ENCODE measurements at places on chromosomes 3 and 15.

DNA sequence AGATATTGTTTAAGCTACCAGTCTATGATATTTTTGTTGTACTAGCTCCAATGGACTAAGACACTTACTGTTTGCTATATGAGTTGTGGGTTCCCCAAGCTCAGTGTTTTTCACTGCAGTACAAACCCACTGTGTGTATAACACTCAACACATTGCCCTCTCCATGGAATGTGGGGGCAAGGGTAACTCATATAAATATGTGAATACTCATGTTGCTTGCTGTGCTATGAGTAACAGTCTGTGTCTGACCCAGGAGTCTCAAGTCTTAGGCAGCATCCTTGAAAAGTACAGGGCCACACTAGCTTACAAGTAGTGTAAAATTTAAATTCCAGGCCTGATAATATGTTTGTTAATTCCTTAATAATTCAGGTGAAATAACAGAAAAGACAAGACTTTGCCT is 22.5 kb upstream of the CNTN3 start:
- no peak for DNase-seq

DNA sequence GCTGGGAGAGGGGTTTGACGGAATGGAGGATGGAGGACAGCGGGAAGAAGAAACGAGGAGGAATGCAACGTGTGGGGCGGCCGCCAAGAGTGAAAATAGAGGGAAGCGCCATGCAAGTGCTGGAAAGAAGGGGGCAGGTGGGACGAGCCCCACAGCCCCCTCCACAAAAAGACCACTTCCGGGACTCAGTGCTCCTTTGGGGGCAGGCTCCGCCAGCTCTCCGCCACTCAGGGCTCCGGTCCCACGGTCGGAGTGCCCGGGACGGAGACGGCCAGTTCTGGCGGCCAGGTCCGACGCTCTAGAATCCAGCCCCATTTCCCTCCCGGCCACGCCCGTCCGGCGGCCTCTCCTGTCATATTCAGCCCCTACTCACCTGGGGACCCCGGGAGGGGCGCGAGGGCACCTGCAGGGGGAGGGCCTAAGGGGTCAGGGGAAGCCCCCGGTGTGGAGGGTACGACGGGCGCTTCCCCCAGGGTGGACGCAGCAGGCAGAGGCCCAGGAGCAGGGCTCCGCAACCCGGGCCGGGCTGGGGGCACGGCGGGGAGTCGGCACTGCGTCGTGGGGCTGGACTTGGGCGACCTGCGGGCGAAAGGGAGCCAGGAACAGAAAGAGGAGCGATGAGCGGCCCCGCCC is 25.5 kb upstream of the CSPG4 start:
- DNase-seq = no peak

DNA sequence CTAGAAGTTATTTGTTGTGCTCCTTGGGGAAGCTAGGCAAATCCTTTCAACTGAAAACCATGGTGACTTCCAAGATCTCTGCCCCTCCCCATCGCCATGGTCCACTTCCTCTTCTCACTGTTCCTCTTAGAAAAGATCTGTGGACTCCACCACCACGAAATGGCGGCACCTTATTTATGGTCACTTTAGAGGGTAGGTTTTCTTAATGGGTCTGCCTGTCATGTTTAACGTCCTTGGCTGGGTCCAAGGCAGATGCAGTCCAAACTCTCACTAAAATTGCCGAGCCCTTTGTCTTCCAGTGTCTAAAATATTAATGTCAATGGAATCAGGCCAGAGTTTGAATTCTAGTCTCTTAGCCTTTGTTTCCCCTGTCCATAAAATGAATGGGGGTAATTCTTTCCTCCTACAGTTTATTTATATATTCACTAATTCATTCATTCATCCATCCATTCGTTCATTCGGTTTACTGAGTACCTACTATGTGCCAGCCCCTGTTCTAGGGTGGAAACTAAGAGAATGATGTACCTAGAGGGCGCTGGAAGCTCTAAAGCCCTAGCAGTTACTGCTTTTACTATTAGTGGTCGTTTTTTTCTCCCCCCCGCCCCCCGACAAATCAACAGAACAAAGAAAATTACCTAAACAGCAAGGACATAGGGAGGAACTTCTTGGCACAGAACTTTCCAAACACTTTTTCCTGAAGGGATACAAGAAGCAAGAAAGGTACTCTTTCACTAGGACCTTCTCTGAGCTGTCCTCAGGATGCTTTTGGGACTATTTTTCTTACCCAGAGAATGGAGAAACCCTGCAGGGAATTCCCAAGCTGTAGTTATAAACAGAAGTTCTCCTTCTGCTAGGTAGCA is 657 bp downstream of the PATL2 start:
- DNase-seq = no peak

DNA sequence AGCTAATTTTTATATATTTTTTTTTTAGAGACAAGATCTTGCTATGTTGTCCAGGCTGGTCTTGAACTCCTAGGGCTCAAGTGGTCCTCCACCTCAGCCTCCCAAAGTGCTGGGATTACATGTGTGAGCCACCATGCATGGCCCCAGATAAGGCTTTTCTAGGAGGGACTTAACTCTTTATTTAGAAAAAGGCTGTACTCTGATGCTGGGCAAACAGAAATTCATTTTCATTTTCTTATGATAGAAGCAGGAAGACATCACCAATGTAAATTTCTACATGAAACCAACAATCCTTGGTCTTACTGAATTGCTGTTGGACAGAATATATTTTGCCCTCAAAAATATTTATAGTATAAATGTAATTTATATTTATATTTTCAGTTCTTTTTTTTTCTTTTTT is 9.6 kb downstream of the NIPA1 start:
- DNase-seq = no peak
